ENCODE measurements at places on chromosomes 2 and 18.
A peak's percentile ranks its signal among the peaks of the same experiment; 100 is the strongest.

- DNase-seq: no peak
These were observed 18.8 kb upstream of the TSPYL6 start for GRCh38 chr2:54274781-54275242.

DNA sequence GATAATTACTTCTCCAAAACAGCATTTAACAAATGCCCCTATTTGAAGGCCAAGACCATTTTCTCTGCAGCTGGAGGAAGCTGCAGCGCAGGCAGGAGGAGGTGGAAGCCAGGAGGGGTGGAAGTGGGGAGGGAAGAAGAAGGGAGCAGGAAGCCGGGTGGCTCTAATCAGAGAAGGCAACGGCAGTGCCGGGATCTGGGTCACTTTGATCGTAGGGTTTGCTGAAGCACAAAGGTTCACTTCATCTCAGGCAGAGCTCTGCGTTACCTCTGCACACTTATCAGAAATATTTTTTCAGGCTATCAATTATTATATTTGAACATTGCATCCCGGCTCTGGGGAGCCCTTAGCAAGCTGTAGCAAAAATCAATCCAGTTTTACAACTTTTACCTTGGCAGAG lies 315.8 kb upstream of the POU3F3 start:
- DNase-seq: no peak

- peak; percentile 95 for DNase-seq
These were observed at the start of gene CAPN10 for GRCh38 chr2:240586198-240586918. CAPN10 (plus strand) TSS chr2:240586734; CDS start chr2:240586912, 178 bp downstream.

GRCh38 chr2:236794176-236794957 lies 224.7 kb downstream of the ACKR3 start:
- no peak for DNase-seq

- no peak for DNase-seq
These were observed 22.9 kb upstream of the TMEM87B start for GRCh38 chr2:112032224-112032586.

DNA sequence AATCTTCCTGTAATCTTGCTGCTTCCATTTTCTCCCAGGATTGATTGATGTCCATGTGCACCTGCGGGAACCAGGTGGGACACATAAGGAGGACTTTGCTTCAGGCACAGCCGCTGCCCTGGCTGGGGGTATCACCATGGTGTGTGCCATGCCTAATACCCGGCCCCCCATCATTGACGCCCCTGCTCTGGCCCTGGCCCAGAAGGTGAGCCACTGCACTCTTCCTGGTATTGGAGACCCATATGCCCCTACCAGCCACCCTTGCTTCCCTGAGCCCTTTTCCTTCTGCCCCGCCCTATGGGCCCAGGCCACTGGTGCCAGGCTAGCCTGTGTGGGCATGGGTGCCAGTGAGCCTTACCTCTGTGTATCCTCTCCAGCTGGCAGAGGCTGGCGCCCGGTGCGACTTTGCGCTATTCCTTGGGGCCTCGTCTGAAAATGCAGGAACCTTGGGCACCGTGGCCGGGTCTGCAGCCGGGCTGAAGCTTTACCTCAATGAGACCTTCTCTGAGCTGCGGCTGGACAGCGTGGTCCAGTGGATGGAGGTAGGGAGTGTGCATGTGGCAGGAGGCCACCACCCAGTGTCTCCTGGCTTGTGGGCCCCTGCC lies 20.3 kb downstream of the CAD start:
- DNase-seq: no peak

GRCh38 chr2:115771516-115771915 lies 1329.1 kb downstream of the DPP10 start:
- no peak for DNase-seq

DNA sequence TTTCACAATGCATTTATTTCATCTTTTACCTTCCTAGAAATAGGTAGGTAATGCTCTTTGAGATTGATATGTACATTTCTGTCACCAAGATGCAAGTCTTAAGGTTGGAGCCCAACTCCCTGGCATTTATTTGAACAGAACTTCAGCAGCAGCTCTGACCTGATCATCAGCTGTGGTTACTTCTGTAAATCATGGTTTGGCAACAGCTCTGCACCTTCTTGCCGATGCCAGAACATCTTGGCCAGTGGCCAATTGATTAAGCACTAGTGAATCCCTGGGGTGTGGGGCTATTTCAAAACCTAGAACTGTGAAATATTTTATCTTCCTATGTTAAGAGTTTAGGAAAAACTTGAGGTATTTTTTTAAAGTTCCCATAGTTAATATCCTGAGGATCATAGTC lies 124.8 kb upstream of the NYAP2 start:
- DNase-seq: no peak

GRCh38 chr18:59539108-59539507 lies 158.1 kb downstream of the CCBE1 start:
- DNase-seq: no peak

- DNase-seq: no peak
These were observed 53.7 kb upstream of the MGAT5 start for GRCh38 chr2:134200036-134200618.

DNA sequence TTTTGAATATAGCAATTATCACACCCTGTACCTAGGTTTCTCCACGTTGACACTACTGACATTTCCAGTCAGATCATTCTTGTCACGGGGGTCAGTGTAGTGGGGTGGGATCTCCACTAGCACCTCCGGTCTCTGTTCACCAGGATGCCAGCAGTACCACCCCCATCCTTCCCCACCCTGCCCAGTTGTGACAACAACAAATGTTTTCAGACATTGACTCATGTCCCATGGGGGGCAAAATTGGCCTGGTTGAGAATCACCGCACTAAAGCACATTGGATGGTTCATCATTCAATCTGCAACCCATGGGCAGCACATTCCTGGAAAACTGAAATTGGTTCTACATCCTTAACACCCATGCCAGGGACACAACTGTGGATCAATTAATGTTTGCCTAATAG lies 32.3 kb downstream of the FEZ2 start:
- DNase-seq: no peak

GRCh38 chr18:46622451-46622850 lies 34.6 kb downstream of the LOXHD1 start:
- no peak for DNase-seq

- DNase-seq: no peak
These were observed 885 bp upstream of the DSEL start for GRCh38 chr18:67517444-67517765.

- DNase-seq: no peak
These were observed 13.3 kb upstream of the POLE4 start for GRCh38 chr2:74944987-74945787.

DNA sequence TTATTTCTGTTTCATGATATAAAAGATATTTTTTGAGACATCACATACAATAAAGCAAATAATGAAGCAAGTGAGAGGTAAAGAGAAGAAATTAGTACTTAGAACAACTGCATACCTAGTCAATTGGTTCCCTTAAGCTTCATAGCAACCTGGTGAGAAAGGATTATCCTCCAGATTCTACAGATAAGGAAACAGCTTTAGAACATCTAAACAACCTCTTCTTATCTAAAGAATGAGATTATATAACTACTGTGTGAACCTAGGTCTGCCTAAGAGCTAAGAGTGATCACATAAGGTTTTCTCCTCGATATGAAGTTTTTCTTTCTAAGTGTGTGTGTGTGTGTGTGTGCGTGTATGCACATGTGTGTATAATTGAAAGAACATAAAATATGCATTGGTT lies 265.1 kb downstream of the NOL4 start:
- no peak for DNase-seq

GRCh38 chr2:16625201-16625729 lies 40.4 kb downstream of the CYRIA start:
- no peak for DNase-seq

DNA sequence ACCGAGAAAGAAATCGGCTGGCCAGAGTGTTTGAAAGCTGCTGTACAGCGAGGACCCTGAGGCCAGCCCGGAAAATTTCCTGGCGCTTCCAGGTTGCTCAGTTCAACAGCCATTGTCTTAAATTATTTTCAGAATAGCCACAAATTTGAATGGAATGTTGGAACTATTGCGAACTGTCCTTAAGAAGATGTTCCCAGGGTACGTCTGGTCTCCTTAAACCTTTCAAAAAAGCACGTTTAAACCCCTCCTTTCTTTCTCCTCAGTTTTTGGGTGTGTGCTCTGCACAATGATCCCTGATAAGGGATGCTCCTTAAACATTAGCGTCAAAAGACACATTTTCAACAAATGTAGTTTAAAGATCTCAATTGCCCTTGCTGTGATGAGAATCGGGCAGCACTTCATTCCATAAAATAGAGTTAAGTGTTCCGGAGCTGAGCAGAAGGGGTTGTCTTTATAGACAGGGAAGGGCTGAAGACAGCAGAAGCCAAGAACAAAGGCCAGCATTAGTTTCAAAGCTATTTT lies 14.5 kb upstream of the LPIN2 start:
- no peak for DNase-seq

GRCh38 chr2:143645921-143646645 lies 516.9 kb downstream of the ARHGAP15 start:
- DNase-seq: no peak

GRCh38 chr18:35502052-35502451 lies 4.3 kb upstream of the INO80C start:
- DNase-seq: no peak

GRCh38 chr2:132757676-132758075 lies 87.7 kb upstream of the LYPD1 start:
- no peak for DNase-seq

DNA sequence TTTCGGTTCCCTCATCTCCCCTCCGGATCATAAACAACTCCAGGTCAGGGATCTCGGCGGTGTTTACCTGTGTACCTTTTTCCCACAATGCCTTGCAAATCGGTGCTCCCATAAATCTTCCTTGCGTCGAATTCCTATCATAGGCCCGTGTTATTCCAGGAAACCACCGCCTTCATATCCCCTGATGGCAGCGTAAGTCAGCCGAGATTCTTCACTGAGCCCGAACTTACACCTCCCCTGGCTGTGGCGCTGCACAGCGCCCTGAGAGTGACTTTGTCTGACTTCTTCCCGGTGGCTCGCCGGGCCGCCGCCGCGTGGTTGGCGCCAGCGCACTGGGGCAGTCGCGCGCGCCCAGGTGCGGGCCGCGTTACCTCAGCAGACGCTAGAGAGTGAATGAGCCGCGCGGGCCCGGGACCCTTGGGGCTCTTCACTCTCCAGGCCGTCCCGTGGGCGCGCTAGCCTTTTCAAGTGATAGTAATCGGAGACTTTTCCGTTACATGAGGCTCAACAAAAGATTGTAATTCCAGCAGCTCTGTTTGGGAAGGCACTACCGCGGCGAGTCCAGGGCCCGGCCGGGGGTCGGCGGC lies 101.6 kb downstream of the SPTBN1 start:
- DNase-seq: peak; percentile 73

DNA sequence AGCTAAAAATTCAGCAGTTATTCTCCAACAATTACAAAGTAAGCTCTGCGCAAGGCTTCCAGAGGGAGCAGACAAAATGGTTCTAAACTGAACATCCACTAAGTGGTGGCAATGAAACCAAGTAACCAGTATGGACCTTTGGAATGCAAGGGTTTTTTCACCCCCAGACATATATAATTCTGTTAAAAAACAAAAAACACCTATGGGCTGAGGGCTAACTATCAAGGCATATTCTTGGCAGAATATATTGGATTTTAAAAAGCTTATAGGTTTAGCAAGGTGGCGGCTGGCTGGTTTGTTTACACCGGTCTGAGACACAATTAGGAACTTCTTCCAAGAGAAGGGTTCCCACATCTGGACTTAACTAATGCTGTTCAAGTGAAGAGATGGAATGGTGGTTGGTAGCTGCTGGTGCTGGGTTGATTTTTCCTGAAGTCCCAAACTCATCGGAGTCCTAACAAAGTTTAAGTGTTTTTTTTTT lies 2.8 kb downstream of the ZFP36L2 start:
- peak; percentile 15 for DNase-seq

- DNase-seq: no peak
These were observed 26.1 kb upstream of the CYP26B1 start for GRCh38 chr2:72173640-72174321.

- DNase-seq: no peak
These were observed 90.1 kb downstream of the CD8B2 start for GRCh38 chr2:106577255-106577651.

- no peak for DNase-seq
These were observed 576.4 kb upstream of the PIK3C3 start for GRCh38 chr18:41378598-41378997.

- no peak for DNase-seq
These were observed 605 bp downstream of the SLC9A4 start for GRCh38 chr2:102473631-102474030.

DNA sequence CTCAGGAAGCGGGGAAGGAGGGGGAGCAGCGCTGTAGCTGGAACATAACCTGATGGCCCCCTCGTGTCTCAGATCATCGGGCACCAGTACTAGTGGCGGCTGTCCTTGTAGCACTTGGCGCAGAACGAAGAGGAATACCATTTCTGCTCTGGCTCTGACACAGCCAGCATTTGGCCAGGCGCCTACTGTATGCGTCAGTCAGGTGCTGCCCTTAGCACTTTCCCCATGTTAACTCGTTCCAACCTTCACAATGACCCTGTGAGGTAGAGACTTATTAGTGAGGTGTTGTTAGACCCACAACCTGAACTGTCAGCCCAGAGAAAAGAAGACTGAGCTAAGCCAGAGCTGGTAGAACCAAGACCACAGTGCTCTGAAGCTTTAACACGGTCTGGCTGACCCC lies 47.7 kb upstream of the EML6 start:
- DNase-seq: no peak

GRCh38 chr18:48186131-48186766 lies 222.9 kb downstream of the ZBTB7C start:
- no peak for DNase-seq

DNA sequence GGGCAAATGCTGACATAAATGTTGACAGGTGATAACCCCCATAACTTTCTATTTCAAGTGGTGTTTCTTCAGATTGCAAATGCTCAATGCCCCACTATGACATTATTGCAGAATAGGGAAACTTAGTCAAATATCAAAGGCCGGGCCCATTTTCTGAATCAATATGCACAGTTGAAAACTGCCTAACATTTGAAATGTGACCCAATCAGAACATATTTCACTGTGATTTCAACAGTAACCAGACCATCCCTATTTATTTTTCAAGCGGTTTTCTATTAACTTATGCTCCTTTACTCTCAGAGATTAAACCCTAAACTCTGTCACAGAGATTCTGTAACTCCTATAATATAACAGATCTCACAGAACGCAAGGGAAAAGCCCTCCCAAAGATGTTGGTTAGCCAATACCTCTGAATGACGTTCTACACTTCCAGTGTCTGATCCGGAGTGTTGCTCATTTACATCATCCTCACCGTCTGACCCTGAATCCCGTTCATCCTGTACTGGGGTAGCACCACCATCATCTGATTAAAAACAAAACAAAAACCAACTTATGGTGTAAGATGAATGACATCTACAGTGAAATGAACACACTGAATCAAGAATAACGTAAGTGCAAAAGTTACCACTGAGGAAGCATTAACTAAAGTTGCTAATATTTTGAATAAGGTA lies 2.9 kb downstream of the IWS1 start:
- no peak for DNase-seq

DNA sequence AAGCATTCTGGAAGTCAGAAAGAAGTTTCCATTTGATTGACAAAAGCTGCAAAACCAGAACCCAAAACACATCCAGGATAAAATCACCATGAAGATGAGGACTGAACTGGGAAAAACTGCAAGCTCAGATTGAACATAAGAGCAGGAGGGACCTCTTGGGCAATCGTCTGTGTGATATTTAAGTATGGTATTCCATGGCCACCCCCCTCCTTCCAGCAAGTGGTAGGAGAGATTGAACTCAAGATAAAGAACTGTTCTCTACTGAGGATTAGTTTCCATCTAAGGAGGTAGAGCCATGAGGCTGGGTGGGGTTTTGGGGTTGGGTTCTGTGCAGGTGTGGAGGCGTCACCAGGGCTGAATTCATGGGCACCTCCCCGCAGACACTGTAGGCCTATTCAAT lies 251.1 kb downstream of the NCKAP5 start:
- no peak for DNase-seq

- no peak for DNase-seq
These were observed 379.6 kb downstream of the FBXO15 start for GRCh38 chr18:73768043-73768442.
